SJSA1 (cell line): ENCODE measurements at places on chromosomes 11 and 22. TPM values are rescaled to one million over a fixed set of nuclear protein-coding genes. Genes with fewer than 3 reads are reported as not detected.
A peak's percentile ranks its signal among the peaks of the same experiment; 100 is the strongest.

The CYB5R2 gene
- total RNA-seq: 0.60 and 0.76 TPM in 2 replicates

The AIP gene
- total RNA-seq: 184 and 185 TPM in 2 replicates

The MISFA gene
- total RNA-seq: 0.32 and 0.91 TPM in 2 replicates

DNA sequence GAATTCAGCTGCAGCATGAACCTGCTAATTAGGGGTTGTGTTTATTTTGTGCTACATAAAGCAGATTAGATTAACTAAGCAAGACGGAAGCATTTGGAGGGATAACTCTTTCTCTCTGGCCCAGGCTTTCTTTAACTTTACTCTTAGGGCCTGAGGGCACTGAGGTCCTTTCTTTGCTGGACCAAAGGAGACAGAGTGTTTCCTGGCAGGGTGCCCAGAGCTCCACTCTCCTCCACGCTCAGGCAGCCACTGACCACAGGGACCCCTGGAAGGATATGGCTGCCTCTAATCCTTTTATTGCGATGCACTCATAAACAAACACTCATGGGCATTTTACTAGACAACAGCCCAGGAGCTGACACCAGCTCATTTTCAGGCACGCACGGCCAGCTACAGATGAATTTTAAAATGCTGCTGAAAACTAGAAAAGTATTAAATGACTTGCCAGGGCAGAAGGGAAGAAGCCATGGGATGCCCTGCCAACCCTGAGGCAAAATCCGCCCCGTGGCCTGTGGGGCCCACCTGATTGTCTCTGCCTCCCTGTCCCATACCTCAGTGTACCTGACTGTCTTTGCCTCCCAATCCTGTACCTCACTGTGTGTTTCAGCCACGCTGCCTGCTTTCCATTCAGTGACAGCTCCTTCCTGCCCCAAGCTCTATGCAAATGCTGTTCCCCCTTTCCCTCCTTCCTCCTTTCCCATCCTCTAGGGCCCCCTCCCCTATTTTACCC, 192.6 kb upstream of the NAV2 start:
- H3K27ac ChIP-seq: no peak overlapping the region
- H3K27me3 ChIP-seq: no peaks in the 10 kb centered on the region

- no peak overlapping the region for H3K4me3 ChIP-seq
- H3K4me1 ChIP-seq: no peaks in the 10 kb centered on the region
- no peaks in the 10 kb centered on the region for H3K36me3 ChIP-seq
- no peak overlapping the region for H3K27ac ChIP-seq
Measured at GRCh38 chr11:113461639-113462038, 13.6 kb downstream of the DRD2 start.

- peaks cover 65% of the 10 kb centered on the region for H3K4me1 ChIP-seq
- no peak overlapping the region for H3K4me3 ChIP-seq
- H3K27ac ChIP-seq: peak overlapping the region; percentile 85
- H3K36me3 ChIP-seq: no peaks in the 10 kb centered on the region
Measured at GRCh38 chr22:45608763-45609180, 62.9 kb upstream of the ATXN10 start.

DNA sequence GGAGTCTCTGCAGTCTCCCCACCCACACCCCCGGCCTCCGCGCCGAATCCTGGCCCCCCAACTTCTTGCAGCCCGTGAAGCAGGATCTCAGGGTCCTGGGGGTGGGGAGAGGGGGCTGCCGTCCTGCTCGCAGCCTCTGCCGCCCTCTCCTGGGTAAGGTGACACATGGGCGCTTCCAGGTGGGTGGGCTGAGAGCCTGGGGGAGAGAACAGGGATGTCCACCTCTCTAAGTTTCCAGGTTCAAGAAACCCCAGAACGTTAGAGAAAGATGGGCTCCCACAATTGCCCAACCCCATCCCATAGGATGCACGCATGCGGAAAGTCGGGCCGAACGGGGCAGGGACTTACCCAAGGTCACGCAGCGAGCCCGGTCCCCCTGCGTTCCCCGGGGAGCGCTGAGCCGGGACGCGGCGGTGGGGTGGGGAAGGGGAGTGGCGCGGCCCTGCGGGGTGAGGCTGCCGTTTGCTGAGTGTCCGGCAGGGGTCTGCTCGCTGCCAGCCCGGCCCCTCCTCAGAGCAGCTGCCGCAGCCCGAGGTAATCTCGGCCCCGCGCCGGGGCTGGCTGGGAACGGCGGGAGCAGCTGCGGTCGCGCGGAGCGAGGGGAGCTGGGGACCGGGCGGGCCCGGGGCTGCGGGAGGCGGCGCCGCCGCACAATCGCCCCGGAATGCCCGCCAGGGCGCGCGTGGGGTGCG, 705 bp upstream of the CAPN1 start:
- peak overlapping the region; percentile 94 for H3K4me3 ChIP-seq
- peaks cover 42% of the 10 kb centered on the region for H3K36me3 ChIP-seq
- peaks cover 22% of the 10 kb centered on the region for H3K4me1 ChIP-seq
- no peaks in the 10 kb centered on the region for H3K27me3 ChIP-seq
- peak overlapping the region; percentile 51 for H3K27ac ChIP-seq

- H3K4me1 ChIP-seq: no peaks in the 10 kb centered on the region
- H3K27me3 ChIP-seq: no peaks in the 10 kb centered on the region
- H3K27ac ChIP-seq: no peak overlapping the region
Measured at GRCh38 chr11:55658031-55658573, 3.9 kb upstream of the OR4C6 start.

DNA sequence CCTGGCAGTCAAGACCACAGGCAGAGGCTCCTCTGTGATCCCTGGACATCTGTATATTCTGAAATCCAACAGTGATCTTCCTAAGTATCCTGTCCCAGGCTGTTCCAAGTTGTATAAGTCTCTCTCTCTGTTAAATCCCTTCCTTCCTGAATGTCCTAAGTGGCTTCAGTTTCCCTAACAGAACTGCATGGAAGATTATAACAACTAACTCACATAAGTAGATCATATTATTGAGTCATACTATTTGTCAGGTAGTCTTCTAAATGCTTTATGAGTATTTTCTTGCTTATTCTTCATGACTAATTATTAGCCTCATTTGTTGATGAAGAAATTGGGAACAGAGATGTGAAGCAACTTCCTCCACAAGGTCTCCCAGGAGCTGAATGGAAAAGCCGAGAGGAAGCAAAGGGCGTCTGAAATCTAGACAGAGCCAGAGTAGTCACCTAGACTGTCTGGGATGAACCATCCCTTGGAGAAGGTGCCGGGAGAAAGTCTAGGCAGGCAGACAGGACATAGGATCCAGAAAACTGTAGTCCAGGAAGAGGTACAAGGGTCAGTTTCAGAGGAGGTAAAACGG, 93.2 kb upstream of the FAT3 start:
- no peak for DNase-seq
- no peaks in the 10 kb centered on the region for H3K27me3 ChIP-seq
- H3K4me3 ChIP-seq: no peak overlapping the region
- no peak overlapping the region for H3K27ac ChIP-seq
- H3K36me3 ChIP-seq: no peaks in the 10 kb centered on the region

DNA sequence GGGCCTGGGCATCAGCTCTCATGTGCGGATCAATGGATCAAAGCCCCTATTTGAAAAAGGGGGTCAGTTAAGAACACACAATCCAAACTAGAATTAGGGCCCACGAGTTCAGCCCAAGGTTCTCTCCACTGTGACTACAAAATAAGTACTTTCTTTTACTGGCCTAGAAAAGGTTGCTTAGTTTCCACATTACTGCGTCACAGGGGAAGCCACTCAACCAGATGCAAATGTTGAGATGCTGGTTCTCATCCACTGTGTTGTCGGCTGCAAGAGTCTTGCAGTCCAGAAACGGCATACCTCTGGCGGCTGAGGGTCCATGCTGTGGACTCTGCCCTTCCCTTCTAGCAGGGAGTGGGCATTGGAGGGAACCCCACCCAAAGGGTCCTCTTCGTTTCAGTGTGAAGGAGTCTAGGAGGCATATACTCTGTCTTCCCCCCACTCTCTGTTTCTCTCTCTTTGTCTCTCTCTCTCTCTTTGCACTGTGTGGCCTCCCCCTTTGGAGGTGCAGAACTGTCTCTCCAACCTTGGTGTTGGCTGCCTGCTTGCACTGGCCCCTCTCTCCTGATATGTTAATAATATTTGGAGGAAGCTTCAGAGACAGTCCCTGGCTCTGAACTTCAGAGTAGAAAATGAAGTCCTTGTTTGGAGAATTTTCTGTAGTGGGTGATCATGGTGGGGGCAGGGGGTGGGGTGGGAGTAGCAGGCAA, 99.0 kb upstream of the NNMT start:
- no peak for DNase-seq
- H3K27ac ChIP-seq: no peak overlapping the region
- no peaks in the 10 kb centered on the region for H3K4me1 ChIP-seq
- H3K4me3 ChIP-seq: no peak overlapping the region
- no peaks in the 10 kb centered on the region for H3K27me3 ChIP-seq

DNA sequence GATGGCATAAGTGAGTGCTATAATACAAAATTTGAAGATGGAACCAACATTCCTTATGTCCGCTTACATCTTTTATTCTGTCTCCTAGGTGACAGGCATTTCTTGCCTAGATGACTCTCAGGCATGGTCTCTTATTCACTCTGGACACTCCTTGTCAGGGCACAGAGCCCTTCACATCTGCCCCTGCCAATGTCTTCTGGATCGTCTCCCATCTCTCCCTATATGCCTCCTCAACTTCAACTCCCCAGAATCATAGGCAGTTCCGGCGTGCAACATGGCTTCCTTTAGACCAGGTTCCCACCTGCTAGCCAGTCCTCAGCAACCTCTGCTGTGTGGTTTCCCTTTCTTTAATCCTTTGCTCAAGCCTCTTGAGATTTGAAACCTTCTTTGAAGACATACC, 300.9 kb downstream of the TENM4 start:
- no peak overlapping the region for H3K4me3 ChIP-seq
- H3K27me3 ChIP-seq: no peaks in the 10 kb centered on the region
- no peaks in the 10 kb centered on the region for H3K36me3 ChIP-seq

DNA sequence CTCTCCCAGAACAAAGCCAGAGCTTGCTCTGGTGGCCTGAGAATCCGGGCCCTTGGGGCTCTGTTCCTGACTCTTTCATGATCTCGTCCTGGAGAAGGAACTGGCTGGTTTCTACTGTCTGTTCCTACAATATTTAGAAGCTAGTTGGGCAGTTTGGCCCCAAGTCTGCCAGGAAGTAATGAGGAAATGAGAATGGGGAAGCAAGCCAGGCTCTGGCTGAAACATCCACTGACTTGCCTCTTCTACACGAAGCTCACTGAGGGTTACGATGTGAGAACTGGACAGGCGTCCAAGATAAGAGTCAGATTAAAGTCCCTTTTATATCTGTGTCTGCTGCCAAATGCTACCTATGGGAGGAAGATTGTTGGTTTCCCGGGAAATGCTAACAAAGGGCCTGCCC, 110.0 kb upstream of the KIRREL3 start:
- no peak overlapping the region for H3K27ac ChIP-seq
- DNase-seq: no peak
- H3K36me3 ChIP-seq: no peaks in the 10 kb centered on the region
- H3K4me3 ChIP-seq: no peak overlapping the region

DNA sequence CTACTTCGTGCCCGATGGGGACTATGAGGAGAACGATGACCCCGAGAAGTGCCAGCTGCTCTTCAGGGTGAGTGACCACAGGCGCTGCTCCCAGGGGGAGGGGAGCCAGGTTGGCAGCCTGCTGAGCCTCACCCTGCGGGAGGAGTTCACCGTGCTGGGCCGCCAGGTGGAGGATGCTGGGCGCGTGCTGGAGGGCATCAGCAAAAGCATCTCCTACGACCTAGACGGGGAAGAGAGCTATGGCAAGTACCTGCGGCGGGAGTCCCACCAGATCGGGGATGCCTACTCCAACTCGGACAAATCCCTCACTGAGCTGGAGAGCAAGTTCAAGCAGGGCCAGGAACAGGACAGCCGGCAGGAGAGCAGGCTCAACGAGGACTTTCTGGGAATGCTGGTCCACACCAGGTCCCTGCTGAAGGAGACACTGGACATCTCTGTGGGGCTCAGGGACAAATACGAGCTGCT, 751 bp downstream of the FIBIN start:
- DNase-seq: no peak
- H3K27me3 ChIP-seq: no peaks in the 10 kb centered on the region
- H3K36me3 ChIP-seq: no peaks in the 10 kb centered on the region
- no peak overlapping the region for H3K27ac ChIP-seq
- peak overlapping the region; percentile 33 for H3K4me3 ChIP-seq

GRCh38 chr11:134443246-134443645, 31.2 kb upstream of the B3GAT1 start:
- no peak for DNase-seq
- no peak overlapping the region for H3K4me3 ChIP-seq
- H3K4me1 ChIP-seq: no peaks in the 10 kb centered on the region
- H3K27me3 ChIP-seq: no peaks in the 10 kb centered on the region

DNA sequence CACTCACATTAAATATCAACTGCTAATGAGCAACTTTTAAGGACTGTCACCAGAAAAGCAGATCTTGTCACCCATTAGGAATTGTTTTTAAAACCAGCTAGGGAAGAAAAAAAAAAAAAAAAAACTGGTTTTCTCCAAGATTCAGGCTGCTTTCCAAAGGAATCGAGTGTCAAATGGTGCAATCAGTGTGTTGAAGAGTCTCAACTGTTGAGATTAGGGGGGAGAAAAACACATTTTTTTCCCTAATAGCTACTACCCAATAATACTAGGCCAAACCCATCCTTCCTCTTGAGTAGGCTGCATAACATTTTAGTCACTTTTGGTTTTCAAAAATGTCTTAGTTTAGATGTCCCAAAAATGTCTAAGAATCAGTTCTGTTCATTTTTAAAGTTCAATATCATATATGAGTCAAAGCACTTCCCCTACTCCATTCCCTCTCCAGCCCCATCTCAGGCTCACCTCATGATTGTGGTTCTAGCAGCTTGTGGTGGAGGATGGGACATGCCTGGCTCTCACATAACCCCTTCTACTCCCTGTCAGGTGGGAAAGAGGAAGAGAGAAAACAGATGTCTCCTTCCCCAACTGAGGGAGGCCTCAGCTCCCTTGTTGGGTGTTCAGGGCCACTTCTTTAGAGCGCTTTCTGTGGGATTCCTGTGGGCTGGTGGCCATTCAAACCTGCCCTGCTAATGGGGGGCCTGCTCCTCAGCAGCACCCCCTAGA, 193.6 kb downstream of the CWF19L2 start:
- H3K4me3 ChIP-seq: no peak overlapping the region
- H3K27me3 ChIP-seq: no peaks in the 10 kb centered on the region
- H3K27ac ChIP-seq: no peak overlapping the region
- H3K4me1 ChIP-seq: no peaks in the 10 kb centered on the region
- no peaks in the 10 kb centered on the region for H3K36me3 ChIP-seq
- no peak for DNase-seq

- H3K27ac ChIP-seq: no peak overlapping the region
- H3K36me3 ChIP-seq: no peaks in the 10 kb centered on the region
- H3K4me1 ChIP-seq: no peaks in the 10 kb centered on the region
- H3K4me3 ChIP-seq: no peak overlapping the region
- DNase-seq: no peak
Measured at GRCh38 chr11:116543911-116544475, 228.8 kb downstream of the BUD13 start.
